ENCODE measurements at places on chromosomes 5 and 9.

- H3K27ac ChIP-seq = peak within 1 kb of the TSS; percentile 75
- peak within 1 kb of the TSS; percentile 80 for H3K4me3 ChIP-seq
- H3K4me1 ChIP-seq = peaks cover 2% of the 10 kb centered on the region
- no peaks in the 10 kb centered on the region for H3K27me3 ChIP-seq
- DNase-seq = peak; percentile 65
Observed at GRCh38 chr5:132746954-132747615, at the start of gene CCNI2. TSS of gene CCNI2 (plus strand) at chr5:132747426. CDS start at chr5:132747496, 70 bp downstream.

- no peak overlapping the region for H3K27ac ChIP-seq
- H3K36me3 ChIP-seq = no peaks in the 10 kb centered on the region
- H3K4me1 ChIP-seq = peaks cover 10% of the 10 kb centered on the region
- DNase-seq = no peak
- peaks cover 74% of the 10 kb centered on the region for H3K27me3 ChIP-seq
Observed at GRCh38 chr5:135493406-135494180, 41.4 kb upstream of the TIFAB start.

- no peak overlapping the region for H3K4me3 ChIP-seq
- H3K4me1 ChIP-seq = no peaks in the 10 kb centered on the region
- no peak overlapping the region for H3K27ac ChIP-seq
- H3K27me3 ChIP-seq = peaks cover 4% of the 10 kb centered on the region
- DNase-seq = no peak
Observed at GRCh38 chr9:72030767-72031166, 29.6 kb downstream of the C9orf57 start.

DNA sequence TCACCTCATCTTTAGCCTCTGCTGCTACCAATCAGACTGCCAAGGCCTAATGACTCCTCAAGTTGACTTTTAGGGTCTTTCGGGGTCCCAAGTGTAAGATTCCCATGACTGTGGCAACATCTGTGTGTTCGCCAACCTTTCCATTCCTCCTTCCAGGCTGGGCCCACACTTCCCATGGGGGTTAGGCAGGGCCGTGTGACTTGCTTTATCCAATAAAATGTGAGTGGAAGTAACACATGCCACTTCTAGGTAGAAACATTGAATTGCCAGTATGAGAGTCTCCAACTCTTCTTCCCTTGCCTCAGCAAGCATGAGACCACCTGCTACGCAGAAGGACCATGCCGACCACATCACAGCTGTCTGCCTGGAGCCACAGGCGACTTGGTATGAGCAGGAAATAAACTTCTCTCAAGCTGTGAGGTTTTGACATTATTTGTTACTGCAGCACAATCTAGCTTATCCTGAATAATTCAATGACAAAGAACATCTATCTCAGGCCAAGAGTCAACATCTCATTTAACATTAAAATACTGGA is 190.4 kb upstream of the IER5L start:
- no peak overlapping the region for H3K27ac ChIP-seq
- H3K27me3 ChIP-seq = no peaks in the 10 kb centered on the region
- no peaks in the 10 kb centered on the region for H3K4me1 ChIP-seq
- no peak overlapping the region for H3K4me3 ChIP-seq
- no peaks in the 10 kb centered on the region for H3K36me3 ChIP-seq

Data from naive thymus-derived CD8-positive, alpha-beta T cell (primary cell).